ENCODE measurements at places on chromosomes 13 and 19. TPM values are rescaled to one million over a fixed set of nuclear protein-coding genes. Genes with fewer than 3 reads are reported as not detected.
A peak's percentile ranks its signal among the peaks of the same experiment; 100 is the strongest.

PLIN3 gene
- total RNA-seq: 43.7 TPM

GJB6 gene
- 9.5 TPM for total RNA-seq

DNA sequence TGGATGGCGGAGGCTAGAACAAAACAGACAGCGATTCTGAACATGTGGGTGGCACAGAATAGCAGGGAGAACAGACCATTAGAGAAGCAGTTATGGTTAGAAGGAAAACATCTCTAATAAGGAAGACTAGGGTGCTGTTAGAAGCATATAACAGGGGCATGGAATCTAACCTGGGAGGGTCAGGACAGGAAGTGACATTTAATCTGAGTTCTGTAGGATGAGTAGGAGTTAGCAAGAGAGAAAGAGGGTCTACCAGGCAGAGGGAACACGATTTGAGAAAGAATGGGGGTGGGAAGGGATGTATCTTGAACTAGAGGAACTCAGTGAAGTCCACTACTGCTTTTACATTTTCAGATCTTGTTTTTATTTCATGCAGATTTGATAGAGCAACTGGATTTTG is 48.6 kb downstream of the B3GLCT start:
- H3K4me3 ChIP-seq: no peak overlapping the region
- no peak overlapping the region for H3K27ac ChIP-seq
- no peak for DNase-seq

- peaks cover 39% of the 10 kb centered on the region for H3K4me1 ChIP-seq
- DNase-seq: peak; percentile 20
- H3K4me3 ChIP-seq: peak overlapping the region; percentile 98
- H3K27me3 ChIP-seq: no peaks in the 10 kb centered on the region
Observed at GRCh38 chr19:36113894-36114720, 568 bp downstream of the POLR2I start.

DNA sequence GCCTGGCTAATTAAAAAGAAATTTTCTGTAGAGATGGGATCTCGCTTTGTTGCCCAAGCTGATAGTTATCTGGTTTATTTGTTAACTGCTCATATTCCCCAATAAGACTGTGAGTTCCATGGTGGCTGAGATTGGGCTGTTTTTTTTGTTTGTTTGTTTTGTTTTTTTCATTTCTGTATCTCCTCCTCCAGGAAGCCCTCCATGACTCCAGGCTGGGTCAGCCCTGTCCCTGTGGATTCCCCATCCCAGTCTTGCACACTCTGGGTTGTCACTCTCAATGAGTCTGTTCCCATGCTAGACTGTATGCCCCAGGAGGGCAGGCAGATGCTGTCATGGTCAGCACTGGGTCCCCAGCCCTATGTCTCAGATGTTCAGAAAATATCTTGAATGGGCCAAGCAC is 2.9 kb downstream of the EML2 start:
- H3K4me1 ChIP-seq: peaks cover 32% of the 10 kb centered on the region
- H3K27ac ChIP-seq: no peak overlapping the region
- H3K27me3 ChIP-seq: no peaks in the 10 kb centered on the region
- H3K36me3 ChIP-seq: peaks cover 15% of the 10 kb centered on the region
- H3K4me3 ChIP-seq: no peak overlapping the region

- no peaks in the 10 kb centered on the region for H3K27me3 ChIP-seq
- H3K27ac ChIP-seq: peak overlapping the region; percentile 100
Observed at GRCh38 chr13:33544308-33544707, 258.8 kb upstream of the STARD13 start.

GRCh38 chr13:112592647-112593046 is 4.7 kb upstream of the TUBGCP3 start:
- no peak overlapping the region for H3K27ac ChIP-seq
- peaks cover 26% of the 10 kb centered on the region for H3K27me3 ChIP-seq
- DNase-seq: no peak
- no peak overlapping the region for H3K4me3 ChIP-seq
- peaks cover 15% of the 10 kb centered on the region for H3K4me1 ChIP-seq

DNA sequence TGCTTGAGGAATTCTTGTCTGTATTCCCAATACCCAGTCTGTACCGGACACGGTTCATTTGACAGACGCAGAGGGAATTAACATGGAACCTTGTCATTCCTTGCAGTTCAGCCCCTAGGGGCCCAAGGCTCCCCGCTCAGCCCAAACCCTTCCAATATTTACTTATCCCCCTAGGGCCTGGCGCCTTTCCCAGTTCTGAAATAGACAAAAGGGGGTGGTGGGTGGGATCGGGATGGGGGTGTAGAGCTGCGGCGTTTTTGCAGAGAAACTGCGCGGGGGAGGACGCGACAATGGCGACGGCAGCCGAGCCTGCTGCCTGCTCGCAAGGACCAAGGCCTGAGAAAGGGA is 583 bp downstream of the AKAP8L start:
- H3K27ac ChIP-seq: peak overlapping the region; percentile 97
- H3K4me1 ChIP-seq: peaks cover 49% of the 10 kb centered on the region
- peaks cover 13% of the 10 kb centered on the region for H3K36me3 ChIP-seq
- H3K27me3 ChIP-seq: no peaks in the 10 kb centered on the region

DNA sequence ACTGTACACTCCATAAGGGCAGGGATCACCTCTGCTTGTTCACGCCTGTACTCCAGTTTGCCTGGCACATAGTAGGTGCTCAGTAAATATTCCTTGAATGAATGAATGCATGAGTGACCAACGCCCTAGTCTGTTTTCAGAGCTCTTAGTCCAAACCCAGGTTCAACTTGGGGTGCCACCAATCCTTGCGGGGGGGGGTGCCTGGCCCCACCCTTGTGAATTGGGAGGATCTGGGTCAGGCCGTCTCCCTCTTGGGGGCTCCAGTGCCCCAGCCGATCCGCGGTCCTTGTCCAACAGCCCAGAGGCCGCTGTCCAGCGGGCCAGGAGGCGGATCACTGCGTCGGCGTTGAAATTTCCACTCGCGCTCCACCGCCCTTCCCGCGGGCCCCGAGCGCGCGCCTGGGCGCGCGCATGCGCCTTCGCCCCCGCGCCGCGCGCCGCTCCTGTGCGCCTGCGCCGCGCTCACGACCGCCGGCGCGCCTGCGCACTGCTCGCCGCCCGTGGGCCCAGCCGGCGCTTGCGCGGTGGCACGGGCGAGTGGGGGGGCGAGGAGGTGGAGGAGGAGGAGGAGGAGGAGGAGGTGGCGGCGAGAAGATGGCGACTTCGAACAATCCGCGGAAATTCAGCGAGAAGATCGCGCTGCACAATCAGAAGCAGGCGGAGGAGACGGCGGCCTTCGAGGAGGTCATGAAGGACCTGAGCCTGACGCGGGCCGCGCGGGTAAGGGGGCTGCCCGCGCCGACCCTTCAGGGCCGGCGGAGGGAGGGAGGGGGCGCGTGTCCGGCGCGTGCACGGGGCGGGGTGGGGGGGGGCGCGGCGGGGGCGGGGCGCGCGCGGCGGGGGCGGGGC is at the start of gene CRTC1:
Gene CRTC1, plus strand, starts transcription at position 572 of the 849 bp plus-strand sequence. Its CDS starts 23 bp downstream, at position 595.
- DNase-seq: peak; percentile 94
- H3K27ac ChIP-seq: peak within 1 kb of the TSS; percentile 81
- peak within 1 kb of the TSS; percentile 92 for H3K4me3 ChIP-seq
- peaks cover 26% of the 10 kb centered on the region for H3K4me1 ChIP-seq

GRCh38 chr19:50490991-50491472 is 14.4 kb upstream of the GARIN5A start:
- DNase-seq: no peak
- peaks cover 29% of the 10 kb centered on the region for H3K4me1 ChIP-seq
- H3K4me3 ChIP-seq: no peak overlapping the region
- H3K27me3 ChIP-seq: peaks cover 12% of the 10 kb centered on the region

Data from activated T-cell treated with anti-CD3 and anti-CD28 coated beads, Interleukin-2, amount 50 U/mL, for 72 hours (primary cell).